ENCODE measurements at places on chromosomes 2 and 18.

- DNase-seq = no peak
Observed at GRCh38 chr2:195674491-195675221, 17.6 kb downstream of the SLC39A10 start.

DNA sequence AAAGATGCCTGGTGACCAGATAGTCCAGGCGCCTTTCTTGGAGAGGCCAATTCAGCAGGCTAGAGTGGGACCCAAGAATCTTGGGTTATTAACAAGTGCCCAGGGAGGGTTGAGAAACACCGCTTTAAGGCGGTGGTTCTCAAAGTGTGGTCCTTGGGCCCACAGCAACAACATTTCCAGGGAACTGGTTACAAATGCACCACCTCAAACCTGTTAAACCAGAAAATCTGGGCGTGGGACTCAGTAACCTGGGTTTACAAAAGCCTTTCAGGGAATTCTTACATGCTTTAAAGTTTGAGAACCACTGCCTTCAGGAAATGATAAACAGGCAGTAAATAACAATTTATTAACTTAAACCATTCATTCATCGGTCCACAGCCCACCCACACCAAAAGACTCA is 92.5 kb downstream of the SP3 start:
- DNase-seq = no peak

DNA sequence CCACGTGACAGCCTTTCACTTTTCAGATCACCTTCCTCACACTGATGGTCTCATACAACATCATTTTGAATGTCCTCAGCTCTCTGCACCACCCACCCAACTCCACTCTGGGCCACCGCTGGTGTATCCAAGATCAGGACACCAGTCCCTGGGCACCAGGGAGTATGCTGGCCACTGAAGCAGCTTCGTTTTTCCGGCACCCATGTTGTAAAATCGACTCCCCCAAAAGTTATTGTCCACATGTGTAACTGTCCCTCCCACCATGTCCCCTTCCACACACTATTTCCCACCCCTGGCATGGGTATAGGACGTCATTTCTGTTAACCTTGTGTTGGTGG is 96.4 kb downstream of the TGOLN2 start:
- DNase-seq = no peak

GRCh38 chr2:136932700-136933099 is 167.4 kb downstream of the THSD7B start:
- no peak for DNase-seq

- DNase-seq = no peak
Observed at GRCh38 chr18:9876867-9877654, 8.7 kb upstream of the TXNDC2 start.

DNA sequence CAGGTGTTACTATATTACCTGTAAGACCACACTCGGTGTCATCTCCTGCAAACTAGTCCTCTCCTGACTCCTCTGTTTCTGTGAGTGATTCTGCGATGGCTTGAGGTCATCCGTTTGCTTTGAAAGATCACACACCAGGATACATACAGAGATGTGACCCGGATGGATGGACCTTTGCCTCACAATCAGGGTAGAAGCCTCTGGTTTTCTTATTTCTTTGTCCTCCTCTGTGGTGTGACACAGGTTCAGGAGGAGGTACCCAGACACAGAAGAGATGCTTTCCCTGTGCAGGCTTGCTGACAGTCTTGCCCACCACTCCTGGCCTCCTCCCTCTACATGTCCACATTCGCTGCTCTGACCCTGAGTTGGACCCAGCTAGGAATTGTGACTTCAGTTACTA is 34.6 kb downstream of the PSD4 start:
- DNase-seq = no peak

DNA sequence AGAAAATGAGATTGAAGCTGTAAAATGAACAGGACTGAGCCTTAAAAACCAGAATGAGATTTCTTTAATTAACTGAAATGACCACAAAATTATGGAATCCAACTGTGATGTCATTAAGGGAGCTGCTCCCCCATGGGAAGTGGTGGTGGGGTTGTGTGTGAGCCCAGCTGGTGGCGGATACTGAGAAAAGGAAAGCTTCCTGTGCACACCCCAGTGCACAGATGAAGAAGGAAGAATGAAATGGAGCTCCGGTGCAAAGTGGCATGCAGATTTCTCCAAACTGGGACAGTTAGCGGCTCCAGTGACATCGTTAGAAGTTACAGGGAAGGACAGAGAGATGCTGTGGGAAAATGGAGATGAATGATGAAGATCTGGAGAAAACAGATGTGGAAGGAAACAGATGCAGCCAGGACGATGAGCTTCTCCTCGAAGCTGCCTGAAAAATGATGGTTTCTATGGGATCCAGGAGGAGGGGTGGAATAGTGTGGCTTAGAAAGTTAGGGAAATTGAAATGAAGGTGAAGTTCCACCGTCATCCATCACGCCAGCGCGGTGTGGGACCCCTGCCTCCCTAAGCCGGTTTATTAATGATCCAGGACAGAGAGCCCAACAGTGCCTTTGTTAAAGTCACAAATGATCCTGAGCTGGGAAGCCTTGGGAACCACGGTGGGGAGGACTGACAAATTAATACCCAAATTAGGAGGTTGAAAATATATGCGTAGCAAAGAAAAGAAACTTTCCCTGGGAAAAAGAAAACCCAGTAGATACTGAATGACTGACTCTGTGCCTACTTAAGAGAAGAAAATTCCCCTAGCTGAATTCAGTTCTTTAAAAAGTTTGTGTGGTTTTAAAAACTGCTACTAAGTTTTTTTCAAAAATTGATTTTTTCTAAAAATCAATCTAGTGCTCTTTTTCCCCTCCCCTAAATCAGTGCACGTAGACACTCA is 77.2 kb downstream of the TSN start:
- DNase-seq = no peak

DNA sequence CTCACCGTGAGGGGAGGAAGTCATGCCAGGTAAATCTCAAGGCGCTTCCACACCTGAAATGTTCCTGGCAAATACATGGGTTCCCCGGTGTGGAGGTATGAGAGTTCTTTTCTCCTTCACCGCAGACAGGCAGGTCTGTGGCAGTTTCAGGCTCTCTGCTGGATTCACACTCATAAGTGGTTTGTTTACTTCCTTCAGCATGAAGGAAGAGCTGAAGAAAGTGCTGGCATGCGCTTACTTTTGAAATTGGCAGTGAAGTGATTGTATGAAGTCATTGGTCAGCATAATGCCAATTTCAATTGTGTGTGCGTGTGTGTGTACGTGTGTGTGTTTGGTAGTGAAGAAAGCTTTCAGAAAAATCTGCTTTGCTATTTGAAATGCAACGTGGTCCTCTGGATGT is 43.4 kb downstream of the RNF144A start:
- no peak for DNase-seq

DNA sequence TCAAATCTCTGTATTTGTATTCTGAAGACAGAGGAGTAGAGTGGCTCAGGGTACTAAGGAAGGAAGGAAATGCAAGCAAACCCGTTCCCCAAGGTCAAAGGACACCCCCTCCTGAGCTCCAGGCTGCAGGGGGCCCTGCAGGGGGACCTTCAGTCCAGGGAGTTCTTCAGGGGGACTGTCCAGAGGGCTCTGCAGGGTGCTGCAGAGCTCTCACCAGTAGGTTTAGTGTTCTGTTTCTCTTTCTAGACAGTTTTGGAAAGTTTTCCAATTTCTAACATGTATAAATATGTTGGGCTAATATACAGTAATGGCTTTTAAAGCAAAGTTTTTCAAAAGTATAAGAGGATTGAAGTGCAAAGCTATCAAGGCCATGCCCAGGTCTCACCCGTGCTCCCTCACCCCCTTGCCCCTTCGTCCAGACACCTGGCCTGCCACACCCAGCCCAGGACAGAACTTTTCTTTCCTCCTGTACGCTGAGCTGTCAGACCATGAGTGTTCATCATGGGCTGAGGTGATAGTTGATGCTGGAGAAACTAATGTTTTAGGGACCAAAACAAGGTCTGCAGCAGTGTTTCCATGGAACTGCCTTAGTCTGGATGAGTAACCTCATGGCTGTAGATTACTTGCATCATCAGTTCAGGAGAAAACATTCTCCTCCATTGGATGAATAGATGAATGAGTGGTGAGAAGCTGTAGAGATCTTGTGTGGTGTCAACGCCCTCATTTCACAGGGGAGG is 134.2 kb downstream of the GLI2 start:
- no peak for DNase-seq

DNA sequence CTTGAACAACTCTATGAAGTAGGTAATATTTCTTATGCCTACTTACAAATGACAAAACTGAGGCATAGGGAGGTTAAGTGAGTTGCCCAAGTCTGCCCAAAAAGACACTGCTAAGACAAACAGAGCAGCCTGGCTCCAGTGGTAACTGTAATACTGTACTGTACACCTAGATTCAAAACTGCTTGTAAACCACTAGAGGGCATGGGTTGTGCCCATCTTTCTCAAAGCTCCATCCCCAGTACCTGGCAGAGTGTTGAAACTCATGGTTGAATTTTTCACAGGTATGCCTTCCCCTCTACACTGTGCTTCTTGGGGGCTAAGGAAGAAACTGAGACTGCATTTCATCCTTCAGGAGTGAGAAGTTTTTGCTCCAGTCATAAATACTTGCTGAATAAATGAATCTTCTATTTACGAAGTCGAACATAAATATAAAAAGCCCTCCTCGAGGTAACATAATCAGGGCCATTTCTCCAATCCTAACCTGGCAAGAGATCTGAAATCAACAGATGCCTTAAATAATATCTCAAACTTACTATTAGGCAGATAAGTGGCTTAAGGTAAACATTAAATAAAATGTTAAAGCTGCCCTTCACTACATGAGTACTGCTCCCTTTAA is 2.0 kb downstream of the PPP4R1 start:
- DNase-seq = no peak

DNA sequence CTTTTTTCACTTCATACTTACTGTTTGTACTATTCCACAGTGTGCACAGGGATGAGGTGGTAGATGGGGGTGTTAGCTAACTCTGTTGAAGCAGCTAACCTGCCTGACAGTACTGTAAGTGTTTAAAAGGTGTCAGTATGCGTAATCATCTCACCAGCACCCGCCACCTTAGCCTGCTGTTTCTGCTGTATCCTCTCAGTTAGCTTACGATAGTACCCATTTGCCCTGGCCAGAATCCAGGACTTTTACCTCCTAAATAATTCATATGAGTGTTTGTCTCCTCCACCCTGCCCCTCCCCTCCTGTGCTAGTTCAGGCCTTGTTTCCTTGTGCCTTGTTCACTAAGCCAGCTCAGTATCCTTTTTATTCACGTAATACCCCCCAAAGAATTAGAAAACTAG is 34.2 kb downstream of the TRAPPC12 start:
- DNase-seq = no peak

DNA sequence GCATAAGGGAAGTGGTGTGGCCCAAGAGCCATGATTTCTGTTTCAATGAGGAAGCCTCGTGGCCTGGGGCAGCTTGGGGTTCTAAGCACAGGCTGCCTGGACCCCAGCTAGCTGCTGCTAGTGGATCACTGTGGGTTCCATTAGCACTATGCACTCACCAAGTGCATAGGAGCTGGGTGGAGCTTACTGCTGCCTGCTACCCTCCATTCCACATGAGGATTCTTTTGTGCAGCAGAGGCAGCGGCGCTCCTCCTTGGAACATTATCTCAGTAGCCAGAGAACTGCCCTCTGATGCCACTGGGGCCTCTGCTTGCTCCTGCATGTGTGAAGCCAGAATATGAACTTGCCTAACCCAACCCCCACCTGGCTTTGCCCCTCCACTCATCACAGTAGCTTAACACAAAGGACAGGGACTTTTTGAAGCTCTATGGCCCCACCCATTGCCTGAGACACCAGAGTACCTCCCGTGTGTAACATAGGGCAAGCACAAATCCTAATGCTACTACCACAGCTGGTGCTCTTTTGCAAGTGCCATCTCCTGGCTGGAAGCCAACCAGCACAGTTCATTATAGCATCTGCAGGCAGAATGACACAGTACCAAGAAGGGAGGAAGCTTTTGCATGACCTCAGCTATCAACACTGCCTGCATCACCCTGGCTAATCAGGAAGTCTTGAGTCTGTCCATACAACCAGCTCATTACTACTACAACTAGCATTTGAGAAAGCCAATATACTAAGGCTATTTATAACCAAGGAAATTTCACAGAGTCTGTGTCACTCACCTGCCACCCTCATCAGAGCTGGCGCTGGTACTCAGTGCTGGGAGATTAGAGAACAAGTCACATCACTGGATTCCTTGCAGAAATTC is 297.0 kb upstream of the GULP1 start:
- DNase-seq = no peak

DNA sequence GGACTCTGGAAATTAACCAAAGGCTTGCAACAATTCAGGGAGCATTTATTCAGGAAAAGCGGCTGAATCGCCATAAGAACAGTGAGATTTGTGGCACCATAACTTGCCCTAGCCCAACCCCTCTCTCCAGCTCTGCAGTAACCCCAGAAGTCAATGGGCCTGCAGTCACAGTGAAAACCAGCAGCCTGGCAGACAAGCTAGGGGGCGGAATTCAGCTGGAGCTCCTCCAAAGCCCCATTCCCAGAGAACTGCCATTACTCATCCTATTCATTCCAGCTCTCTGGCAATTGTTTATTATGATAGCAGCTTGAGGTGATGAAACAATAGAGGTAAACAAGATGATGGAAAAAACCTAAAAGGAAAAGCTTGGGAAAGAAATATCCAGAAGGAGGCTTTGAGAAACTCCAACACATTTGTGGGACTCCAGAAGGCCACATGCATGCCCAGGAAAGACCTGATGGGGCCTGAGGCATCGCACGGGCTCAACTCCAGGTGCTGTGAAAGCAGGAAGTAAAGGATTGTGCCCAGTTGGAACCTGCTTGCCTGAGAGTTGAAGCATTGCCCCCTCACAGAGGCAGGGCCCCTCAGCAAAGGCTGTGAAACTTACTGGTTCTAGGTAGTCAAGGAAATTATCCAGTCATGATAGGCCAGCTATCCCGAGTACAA is 126.7 kb downstream of the TWIST2 start:
- no peak for DNase-seq

GRCh38 chr2:29064346-29064715 is 10.0 kb downstream of the PCARE start:
- DNase-seq = no peak

- no peak for DNase-seq
Observed at GRCh38 chr2:136001131-136001530, 15.7 kb upstream of the DARS1 start.

GRCh38 chr2:137168552-137168951 is 403.2 kb downstream of the THSD7B start:
- no peak for DNase-seq

GRCh38 chr2:108829578-108830310 is 43.2 kb downstream of the CCDC138 start:
- DNase-seq = no peak

DNA sequence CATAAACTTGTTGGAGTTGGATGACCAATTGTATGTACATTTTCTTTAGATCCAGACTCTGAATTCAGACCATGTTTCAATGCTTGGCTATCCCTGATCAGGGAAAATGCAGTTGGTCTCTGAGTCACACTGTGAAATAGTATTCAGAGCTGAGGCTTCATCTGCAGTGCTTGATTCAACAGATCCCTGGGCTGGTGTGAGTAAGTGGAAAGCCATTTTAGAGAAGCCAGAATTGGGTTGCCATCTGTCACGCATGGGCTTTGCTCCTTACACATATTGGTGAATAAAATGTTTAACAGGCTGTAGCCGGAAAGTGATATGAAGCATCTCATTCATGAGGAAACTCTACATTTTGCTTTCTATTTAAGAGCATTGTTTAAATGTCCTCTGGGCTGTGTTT is 50.0 kb upstream of the ACYP2 start:
- DNase-seq = no peak
